ENCODE measurements at places on chromosomes 12 and 14.

DNA sequence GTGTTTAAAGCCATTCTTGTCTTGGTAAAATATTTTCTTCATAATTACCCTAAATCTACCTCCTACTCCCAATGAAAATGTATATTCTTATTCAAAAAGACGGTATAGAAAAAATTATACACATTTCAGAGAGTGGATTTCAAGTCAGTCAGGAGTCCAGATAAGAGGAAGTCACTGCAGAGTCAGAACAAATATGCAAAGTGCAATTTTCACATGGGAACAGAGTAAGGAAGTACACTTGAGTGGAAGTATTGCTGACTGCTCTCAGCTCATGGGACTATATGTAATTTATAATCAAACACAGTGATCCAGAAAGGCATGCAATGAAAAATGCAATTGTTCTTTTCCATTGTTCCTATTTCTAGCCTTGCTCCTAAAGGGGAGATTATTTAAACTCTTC lies 1128.0 kb downstream of the AACS start:
- DNase-seq, result no peak

DNA sequence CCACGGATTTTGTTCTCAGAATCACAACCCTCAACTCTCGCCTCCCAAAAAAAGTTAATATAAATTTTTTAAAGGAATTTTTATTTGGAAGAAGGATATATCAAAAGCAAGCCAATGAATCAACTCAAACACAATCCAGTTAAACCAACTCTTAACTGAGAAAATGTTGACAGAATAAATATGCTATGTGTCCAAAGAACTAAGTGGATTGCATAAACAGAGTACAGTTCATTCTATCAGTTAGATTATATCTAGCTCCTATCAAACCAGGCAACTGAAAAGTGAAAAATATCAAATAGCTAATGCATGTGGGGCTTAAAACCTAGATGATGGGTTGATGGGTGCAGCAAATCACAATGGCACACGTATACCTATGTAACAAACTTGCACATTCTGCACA lies 16.6 kb downstream of the SLC41A2 start:
- no peak for DNase-seq

DNA sequence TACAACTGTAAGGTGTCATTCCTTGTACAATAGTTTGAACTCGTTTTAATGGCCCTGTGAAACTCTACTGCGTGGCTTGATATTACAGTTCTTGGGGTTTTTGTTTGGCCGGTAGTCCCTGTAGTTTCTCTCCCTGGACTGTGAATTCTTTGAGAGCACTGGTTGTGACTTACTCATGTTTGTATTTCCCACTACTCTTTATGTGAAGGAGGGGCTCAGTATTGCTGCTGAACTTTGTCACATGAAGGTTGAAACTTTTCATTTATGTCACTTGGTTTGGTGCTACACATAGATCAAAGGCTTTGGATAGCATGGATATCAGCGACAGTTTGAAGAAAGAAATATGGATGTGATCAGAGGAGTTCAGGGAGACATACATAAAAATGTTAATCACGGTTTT lies 1.5 kb upstream of the POU6F1 start:
- no peak for DNase-seq

- no peak for DNase-seq
These were observed 117.2 kb downstream of the RGS6 start for GRCh38 chr14:72049462-72049861.

DNA sequence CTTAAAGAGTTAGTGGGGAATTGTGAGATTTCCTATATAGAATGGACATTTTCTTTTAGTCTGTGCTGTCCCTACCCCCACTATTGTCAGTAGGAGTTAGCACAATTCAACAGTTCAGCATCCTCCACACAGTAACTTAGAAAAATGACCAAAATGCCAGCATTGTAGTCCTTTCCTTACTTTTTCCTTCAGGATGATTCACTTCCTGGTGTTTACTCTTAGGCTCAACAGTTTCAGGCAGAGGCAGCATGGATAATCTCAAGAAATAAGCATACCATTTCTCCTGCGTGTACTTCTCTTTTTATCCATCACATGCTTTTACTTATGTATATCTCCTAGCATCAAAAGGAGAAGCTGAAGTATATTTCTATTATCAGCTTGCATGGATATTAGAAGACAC lies 683.4 kb downstream of the SLC16A7 start:
- no peak for DNase-seq

GRCh38 chr12:12349711-12350665 lies at the start of gene MANSC1:
TSS of gene MANSC1 (minus strand) at chr12:12350242. CDS start at chr12:12343314, 6,928 bp downstream.
- no peak for DNase-seq

- no peak for DNase-seq
These were observed 616 bp upstream of the CCDC77 start for GRCh38 chr12:400828-401227.

DNA sequence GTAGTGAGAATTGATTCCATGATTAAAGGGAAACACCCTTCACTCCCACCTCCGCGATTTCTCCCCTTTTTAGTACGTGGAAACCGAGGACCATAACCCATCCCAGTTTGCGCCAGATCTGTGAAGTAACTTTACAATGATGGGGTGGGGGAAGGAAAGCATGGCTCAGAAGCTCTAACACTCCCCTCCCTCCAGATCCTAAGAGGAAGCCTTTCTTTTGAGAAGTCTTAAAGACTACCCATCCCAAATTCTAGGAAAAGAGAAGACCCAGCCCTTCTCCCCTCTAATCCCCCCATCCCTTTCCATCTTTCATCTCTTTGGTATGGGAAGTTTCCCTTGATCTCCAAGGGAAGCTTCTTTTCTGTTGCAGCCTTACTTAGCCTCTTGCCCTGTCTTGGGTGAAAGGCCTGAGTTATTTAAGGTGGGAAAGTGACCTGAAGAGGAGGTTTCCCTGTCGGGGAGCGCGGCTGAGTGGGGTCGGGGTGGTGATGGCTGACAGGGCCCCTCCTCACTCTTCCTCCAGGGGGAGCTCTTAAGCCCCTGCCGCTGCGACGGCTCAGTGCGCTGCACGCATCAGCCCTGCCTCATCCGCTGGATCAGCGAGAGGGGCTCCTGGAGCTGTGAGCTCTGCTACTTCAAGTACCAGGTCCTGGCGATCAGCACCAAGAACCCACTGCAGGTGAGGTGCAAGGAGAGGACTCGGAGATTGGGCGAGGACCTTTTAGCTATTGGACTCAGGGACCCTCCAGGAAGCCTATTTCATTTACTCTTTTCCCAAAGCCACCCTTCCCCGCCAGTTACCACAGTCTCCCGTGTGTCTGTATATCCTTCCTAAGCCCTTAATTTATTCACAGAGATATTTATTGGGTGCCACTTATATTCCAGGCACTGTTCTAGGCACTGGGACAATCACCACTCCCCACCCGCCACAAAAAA lies 1.8 kb downstream of the MARCHF9 start:
- DNase-seq, result no peak

DNA sequence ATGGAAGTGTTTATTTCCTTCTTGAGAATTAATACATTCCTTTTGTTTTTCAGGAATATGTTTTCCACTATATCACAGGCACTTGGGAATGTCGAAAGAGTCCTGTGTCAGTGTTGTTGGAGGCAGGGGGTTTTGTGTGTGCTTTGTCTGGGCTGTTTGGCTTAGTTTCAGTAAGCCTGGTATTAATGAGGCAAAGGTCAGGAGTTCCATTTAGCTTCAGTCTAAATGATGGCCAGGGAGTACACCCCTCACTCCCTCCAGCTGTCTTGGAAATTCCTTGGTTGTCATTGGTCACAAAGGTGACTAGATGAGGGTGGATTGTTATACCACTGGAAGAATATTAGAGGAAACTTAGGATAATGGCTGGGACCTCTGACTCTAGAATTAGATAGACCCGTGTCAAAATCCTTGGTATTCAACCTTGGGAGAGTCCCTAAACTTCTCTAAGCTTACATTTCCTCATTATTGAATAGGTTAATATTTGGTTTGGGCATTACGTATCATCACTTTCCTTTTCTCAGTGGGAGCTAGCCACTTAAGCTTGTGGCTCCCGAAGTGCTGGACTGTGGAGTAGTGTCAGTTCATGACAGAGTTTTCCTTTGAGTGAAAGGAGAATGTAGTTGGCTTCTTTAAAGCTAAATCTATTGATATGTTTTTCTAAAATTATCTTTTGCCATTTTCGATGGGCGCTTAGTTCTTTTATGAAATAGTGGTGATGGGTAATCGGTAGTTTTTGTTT lies 5.2 kb downstream of the FRS2 start:
- no peak for DNase-seq

GRCh38 chr14:74507840-74508239 lies 14.3 kb downstream of the ISCA2 start:
- no peak for DNase-seq

DNA sequence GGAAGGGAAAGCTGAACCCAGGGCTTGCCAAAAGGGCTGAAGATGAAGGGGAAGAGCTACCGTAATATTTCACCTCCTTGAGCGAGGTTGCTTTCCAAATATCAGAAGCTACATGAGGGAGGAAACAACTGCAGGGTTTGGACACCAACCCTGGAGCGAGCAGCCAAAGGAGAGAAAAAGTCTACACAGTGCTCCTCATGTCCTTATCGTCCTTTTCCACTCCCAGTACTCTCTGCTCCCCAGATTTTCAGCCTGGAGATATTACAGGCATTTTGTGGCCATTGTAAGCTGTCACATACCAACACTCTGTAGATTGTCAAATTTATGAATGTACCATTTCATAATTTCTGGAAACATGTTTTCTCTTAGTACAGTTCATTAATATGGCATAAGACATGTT lies 115.9 kb downstream of the GPHN start:
- no peak for DNase-seq

DNA sequence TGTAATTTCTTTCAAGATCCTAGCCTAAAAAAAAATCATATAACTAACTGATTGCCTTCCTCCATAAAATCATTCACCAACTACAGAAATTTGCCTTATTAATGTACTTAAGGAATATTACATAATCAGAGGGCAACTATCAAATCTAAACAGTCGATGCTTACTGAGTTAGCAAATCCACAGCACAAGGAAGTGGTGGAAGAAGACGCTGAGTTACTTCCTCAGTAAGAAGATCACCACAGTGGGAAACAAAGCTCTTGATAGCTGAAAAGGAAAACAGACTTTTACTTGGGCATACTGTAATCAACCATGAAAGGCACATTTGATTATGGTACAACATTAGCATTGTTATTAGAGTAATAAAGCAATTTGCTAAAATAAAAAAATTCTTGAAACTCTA lies 48.7 kb downstream of the HEATR5A start:
- no peak for DNase-seq

DNA sequence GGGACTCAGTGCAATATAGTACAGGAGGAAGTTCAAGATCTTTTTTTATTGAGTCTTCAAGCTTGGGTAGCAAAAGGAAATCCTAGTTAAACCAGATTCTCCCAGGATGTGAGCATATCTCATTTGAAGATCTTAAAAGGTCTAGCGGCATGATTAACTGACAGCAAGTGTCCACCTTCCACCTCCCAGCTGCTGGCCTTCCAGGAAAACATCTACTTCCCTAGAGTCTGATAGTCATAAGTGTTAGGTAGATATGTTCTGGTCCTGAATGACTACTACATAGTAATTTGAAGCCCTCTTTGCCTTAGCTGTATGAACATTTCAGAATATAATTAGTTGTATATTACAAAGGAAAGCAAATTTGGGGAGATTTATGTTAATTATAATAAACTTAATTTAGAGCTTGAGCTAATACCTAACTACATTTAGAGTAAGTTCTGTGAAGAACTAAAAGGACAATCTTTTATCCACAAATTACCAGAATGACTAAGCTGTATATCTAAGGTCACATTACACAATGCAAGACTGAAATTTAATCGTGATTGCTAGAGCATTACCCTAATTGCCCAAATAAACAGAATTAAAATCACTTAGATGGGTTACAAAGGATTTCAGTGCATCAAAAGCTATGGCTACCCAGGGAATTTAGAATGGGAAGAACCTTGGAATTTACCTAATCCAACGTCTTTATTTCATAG lies 9.9 kb downstream of the LGR5 start:
- no peak for DNase-seq

DNA sequence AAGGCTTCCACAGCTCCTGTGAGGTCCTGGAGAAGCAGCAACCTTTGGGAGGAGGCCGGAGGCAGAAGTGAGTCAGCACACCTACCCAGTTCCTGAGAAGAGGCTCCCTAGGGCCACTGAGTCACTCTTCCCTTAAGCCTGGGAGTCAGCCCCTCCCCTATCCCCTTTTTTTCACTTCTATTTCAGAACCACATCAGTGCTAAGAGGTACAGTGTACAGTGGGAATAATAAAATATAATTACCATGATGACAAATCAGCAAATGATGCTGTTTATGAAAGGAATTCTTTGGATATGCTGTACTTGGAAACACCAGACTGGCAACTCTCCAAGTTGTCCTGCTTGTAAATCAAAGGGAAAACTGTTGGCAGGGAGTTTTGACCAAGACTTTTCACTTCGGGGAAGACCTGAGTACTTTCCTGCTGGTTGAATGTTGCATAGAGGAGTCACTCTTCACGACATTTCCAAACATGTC lies 7.8 kb upstream of the TBPL2 start:
- DNase-seq, result no peak

DNA sequence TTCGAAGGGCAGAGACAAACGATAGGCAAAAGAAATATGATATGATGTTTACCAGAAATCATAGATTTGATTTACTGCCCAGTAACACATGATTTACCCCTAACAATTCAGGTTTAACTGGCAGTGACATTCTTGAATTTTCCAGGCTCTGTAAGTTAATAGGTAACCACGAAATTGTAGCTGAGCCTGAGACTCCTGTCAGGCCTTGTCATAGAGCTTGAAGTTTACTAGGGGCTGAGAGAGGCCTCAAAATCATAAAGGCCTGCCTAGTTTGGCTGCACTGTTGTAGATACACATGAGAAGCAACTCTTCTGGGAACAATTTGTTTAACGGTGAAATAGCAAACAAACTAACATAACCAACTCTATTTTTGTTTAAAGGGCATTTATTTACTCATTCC lies 3.3 kb downstream of the ERP27 start:
- no peak for DNase-seq

- no peak for DNase-seq
These were observed 119.4 kb downstream of the KTN1 start for GRCh38 chr14:55699131-55700057.

- DNase-seq, result no peak
These were observed 24.2 kb downstream of the TRAFD1 start for GRCh38 chr12:112149596-112149995.

GRCh38 chr14:96373538-96373937 lies 10.2 kb downstream of the GSKIP start:
- no peak for DNase-seq

- no peak for DNase-seq
These were observed 39.2 kb upstream of the AMN1 start for GRCh38 chr12:31768046-31768445.

GRCh38 chr12:68042212-68042699 lies 53.0 kb downstream of the IFNG-AS1 start:
- DNase-seq, result no peak

- DNase-seq, result no peak
These were observed 1.8 kb upstream of the EVL start for GRCh38 chr14:100063314-100063941.

GRCh38 chr12:48183876-48184548 lies 568 bp downstream of the CCDC184 start:
- no peak for DNase-seq

DNA sequence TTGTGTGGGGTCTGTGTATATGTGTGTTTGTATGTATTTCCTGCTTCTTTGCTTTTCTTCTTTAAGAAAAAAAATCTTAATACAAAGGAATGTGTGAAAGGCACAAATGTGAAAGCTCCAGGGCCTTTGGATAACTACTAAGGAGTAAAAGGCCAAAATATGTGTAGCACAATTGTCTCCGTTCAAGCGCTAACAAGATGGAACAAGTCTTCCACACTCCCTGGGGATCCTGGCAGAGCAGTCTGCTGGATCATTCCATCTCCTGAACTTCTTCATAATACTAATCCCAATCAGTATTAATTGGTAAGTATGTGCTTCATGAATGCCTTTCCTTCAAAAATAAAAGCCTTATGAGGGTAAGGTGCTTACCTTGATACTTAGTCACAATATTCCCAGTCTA lies 462.5 kb upstream of the TBX3 start:
- DNase-seq, result no peak

All from cortex of kidney (tissue), 1 donor.